ENCODE measurements at places on chromosomes 16 and 17.

DNA sequence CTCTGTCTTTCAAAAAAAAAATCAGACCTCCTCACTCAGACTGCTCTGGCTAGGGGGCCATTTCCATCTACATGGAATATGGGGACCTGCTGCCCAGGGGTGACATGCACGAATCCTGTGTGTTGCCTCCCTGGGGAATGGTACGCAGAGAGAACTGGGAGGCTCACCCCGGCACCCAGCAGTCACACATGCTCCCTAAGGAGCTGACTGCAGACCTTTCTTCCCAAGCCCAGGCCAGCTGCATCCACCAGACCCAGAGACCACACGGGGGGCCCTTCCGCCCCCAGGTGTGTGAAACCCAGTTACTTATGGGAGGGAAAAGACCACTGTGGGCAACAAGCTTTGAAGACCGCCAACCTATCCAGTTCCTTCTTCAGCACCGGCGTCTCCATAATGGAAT, 7.2 kb upstream of the NLRC3 start:
- no peak for DNase-seq

- DNase-seq: no peak
Measured at GRCh38 chr17:63647065-63647725, 25.0 kb downstream of the MAP3K3 start.

DNA sequence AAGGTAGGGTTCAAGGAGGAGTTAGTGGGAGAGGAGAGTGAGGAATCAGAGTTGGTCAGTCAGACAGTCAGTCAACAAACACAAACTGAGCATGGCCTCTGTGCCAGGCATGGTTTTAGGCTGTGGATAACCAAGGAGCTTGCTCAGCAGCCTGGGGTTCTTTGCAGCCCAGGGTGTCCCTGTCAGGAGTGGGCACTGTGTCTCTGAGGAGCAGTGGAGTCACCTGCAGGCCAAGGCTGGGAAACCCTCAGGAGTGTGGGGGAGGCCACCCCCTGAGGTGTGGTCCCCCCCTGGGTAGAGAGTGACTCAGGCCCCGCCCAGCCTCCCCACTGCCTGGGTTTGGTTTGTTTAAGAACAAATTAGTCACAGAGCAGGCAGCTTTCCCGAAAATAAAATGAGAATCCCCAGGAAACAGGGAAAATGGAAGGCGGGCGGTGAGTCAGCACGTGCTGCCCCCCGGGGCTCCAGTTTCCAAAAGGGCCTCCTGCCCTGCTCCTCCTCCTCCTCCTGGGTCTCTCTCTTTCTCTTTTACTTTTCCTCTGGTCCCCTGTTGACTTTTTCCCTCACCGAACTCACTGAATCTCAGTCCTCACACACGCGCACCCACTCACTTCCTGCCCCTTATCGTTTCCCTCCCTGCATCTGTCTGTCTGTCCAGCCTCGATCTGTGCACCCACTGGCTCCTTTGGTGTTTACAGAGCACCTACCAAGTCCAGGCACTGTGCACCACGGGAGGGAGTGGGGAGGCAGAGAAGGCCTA, 44.3 kb downstream of the SOCS3 start:
- no peak for DNase-seq

GRCh38 chr16:26149364-26150190, 457.8 kb downstream of the HS3ST4 start:
- no peak for DNase-seq

- no peak for DNase-seq
Measured at GRCh38 chr17:59369031-59369975, 37.8 kb downstream of the YPEL2 start.

DNA sequence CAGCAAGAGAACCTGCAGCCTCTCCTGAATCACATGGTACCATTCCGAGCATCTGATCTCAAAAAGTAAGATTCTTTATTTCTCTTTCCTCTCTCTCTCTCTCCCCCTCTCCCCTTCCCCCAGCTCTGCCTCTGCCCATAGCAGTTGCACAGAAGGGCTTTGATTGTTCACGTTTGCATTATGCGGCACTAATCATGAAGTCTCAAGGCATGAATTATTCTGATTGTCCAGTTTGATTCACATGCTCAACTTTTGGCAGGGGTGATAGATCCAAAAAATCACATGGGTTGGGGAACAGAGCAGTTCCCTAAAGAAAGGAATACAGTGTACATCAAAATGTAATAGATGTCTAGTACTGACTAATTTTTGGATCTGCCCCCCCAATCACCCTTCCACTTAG, 380.0 kb upstream of the SOX9 start:
- no peak for DNase-seq

- peak; percentile 52 for DNase-seq
Measured at GRCh38 chr17:3710951-3711383, 12.7 kb upstream of the HASPIN start.

GRCh38 chr17:42744283-42744805, 496 bp downstream of the EZH1 start:
- no peak for DNase-seq

- no peak for DNase-seq
Measured at GRCh38 chr17:60665602-60666001, 12.0 kb upstream of the BCAS3 start.

DNA sequence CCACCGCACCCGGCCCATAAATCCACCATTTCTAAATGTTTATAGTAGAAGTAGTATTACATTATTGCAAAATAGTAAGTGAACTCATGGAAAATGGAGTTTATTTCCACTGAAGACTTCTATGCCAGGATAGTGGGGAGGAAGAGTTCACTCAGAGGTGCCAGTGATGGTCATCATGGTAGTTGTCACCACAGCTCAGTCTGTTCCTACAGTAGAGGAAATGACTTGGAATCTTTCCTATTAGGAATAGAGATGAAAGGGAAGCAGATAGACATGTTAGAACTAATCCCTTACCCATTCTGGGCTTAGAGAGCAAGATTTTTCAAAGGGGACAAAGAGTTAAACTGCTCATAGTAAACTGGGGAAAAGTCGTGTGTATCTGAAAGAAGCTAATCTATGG, 20.1 kb downstream of the MRPL45 start:
- DNase-seq: no peak

DNA sequence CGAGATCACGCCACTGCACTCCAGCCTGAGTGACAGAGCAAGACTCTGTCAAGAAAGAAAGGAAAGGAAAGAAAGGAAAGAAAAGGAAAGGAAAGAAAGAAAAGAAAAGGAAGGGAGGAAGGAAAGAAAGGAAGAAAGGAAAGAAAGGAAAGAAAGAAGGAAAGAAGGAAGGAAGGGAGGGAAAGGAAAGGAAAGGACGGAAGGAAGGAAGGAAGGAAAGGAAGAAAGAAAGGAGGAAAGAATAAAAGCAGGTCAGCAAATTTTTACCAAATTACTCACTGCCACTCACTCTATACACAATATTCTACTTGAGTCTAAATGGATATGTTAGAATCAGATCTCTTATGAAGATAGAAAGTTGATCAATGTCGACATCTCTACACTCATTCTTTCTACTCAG, 49.8 kb downstream of the RND2 start:
- no peak for DNase-seq

DNA sequence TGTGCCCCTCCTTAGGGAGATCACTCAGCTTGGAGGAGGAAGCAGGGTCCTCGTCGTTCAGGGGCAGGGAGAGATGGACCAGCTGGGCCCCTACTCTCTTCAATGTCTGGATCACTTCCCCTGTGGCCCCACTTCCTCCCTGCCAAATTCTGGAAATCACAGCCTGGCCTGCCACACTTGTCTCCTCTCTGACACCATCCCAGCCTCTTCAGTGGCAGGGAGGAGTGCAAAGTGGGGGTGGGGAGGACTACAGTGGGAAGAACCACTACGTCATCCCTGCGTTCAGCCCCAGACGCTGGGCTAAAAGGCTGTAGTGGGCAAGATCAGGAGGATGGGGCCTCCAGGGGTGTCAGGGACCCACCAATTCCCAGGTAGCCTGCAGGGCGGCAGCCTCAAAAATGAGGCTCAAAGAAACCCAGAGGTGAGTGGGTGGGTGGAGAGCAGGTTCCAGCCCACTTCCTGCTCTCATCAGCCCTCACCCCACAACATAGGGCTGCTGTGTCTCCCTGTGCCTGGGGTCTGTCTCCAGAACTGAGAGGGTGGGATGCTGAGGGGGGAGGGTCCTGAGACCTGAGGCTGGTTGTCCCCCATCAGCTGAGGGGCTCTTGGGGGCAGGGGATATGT, 25.0 kb upstream of the TAC4 start:
- no peak for DNase-seq

Data from stimulated activated effector memory CD8-positive, alpha-beta T cell treated with anti-CD3 and anti-CD28 coated beads, Interleukin-12 subunit alpha, Interleukin-12 subunit beta, amount 100 ng/mL, for 72 hours (primary cell).